Right cardiac atrium (tissue), 5 donors: ENCODE measurements at places on chromosomes 11 and 22. TPM values are rescaled to one million over a fixed set of nuclear protein-coding genes. Genes with fewer than 3 reads are reported as not detected.
A peak's percentile ranks its signal among the peaks of the same experiment; 100 is the strongest.

GRCh38 chr11:17439316-17439782 lies 37.3 kb downstream of the ABCC8 start:
- DNase-seq, result no peak

DNA sequence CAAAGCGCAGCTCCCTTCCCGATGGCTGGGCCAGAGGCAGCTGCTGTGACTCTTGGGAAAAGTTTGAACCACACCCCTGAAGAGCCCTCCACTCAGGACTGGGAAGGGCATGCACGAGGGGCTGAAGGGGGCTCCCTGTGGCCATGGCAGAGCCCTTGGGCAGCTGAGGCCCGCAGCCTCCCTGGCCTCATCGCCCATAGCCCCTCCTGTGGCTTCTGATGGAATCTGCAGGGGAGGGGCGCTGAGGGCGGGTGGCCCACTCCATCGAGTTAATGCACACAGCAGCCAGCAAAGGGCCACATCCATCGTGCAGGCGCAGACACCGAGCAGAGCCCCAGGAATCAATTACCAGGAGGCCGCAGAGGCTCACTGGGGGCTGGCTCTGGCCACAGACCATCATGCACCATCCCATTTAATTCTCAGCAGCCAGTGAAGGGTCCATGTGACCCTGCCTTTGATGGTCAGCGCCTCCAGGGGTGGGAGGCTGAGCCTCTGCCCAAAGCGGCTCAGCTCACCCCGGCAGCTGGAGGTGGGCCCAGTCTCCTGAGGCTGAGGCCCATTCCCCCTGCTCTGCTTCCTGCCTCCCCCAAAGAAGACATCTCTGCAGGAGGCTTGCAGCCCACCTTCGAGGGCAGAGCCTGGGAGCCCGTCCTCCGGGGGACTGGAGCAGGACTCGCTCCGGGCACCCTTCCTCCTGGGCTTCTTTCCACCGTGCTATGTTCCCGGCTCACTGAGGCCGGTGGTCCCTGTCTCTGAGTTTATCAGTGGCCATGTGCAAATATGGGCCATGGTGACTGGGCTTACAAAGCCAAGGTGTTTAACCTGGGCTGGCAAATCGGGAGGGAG lies 1410.2 kb downstream of the BRD1 start:
- DNase-seq, result no peak

- DNase-seq, result no peak
Observed at GRCh38 chr11:91104237-91104636, 881.4 kb upstream of the CHORDC1 start.

GRCh38 chr11:122733318-122733717 lies 77.8 kb downstream of the UBASH3B start:
- DNase-seq, result peak; percentile 50

GRCh38 chr22:43967069-43967468 lies 11.8 kb downstream of the SAMM50 start:
- DNase-seq, result no peak

GRCh38 chr22:31350410-31350863 lies 4.3 kb upstream of the PATZ1 start:
- DNase-seq, result no peak

- no peak for DNase-seq
Observed at GRCh38 chr11:19803506-19803998, 90.9 kb downstream of the NAV2 start.

- no peak for DNase-seq
Observed at GRCh38 chr22:27982630-27983180, 63.6 kb upstream of the PITPNB start.

DNA sequence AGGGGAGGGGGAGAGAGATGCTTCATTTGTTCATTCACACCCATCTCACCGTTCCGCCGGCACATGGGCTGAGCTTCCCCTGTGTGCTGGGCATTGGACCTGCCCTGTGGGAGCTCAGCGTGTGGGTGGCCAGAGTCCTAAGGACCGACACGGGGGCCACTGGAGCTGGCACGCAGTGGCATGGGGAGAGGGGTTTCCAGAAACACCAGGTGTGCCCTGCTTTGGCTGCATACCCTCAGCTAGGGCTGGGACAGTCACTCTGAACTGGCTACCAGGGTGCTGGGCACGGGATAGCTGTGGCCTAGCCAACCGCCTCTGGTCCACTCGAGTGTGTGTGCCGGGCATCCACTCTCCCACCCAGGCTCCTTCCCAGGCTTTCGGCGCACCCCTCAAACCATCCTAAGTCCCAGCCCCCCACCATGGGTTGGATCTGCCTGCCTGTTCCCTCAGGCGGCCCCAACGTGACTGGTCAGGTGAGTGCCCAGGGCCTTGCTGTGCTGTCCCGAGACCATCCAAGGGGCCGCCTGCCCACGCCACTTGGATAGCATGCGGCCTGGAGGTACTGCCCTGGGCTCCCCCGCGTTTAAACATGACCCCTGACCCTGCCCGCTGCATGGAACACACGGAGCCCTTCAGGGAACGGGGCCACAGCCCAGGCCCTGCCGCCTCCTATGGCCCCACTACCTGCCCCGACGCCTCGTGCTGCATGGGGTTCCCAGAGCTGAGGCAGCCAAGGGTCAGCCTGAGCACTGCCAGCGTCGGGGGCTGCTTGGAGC lies 51.6 kb upstream of the LINC01488 start:
- DNase-seq, result no peak

- DNase-seq, result peak; percentile 18
Observed at GRCh38 chr11:103322821-103323220, 213.6 kb downstream of the DYNC2H1 start.

BMAL1 gene
- 8.5 TPM for polyA plus RNA-seq

DTX4 gene
- 0.70 TPM for polyA plus RNA-seq
